Fibroblast of skin of back (primary cell): ENCODE measurements at places on chromosomes 1 and 21.
A peak's percentile ranks its signal among the peaks of the same experiment; 100 is the strongest.

DNA sequence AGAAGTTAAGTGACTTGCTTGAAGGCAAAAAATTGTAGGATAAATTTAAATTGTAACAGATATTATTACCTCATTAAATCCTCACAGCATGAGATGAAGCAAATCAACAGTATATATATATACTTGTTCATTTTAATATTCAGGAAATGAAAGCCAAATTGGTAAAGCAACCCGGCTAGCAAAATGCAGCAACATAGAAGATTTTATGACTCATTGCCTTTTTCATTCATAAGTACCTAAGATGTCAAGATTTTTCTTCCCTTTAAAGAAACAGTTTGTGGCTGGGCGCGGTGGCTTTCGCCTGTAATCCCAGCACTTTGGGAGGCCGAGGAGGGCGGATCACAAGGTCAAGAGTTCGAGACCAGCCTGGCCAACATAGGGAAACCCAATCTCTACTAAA, 190.5 kb upstream of the NRIP1 start:
- no peak for DNase-seq

DNA sequence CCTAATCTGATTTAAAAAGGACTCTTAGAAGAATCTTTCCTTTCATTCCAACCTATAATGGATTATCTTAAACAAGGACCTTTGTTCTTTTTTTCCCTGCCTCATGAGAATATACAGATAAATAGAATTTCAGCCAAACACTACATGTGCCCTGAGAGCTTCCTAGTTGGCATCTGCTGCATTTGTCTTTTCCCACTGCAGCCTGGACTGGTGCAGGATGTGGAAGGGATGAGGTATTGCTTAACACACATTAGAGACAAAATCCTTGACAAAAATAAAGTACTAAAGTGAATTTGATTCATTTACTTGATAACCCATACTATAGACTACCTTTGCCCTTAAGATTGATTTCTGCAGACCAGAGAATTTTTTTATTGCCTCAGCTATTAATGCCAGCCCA, 59.5 kb downstream of the PALMD start:
- no peak for DNase-seq

GRCh38 chr1:151145304-151146071, 943 bp downstream of the SEMA6C start:
- peak; percentile 20 for DNase-seq

GRCh38 chr1:87717157-87717670, 388.5 kb downstream of the LMO4 start:
- DNase-seq: no peak

DNA sequence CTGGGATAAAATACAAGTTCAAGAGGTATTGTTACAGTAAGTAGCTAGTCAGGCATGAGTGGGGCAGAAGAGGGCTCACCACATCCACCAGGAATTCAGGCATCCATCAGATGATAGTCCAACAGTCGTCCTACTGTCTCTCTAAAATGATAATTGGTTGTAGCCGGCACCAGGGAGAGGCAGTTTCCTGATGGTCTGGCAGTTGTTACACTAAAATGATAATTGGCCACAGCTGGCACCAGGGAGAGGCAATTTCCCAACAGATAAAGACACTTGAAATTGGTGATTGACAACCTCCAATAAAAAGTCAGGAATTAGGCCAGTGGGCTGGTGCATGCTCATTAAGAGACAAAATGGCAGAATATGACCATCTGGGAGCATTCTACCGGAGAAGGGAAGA, 545.8 kb downstream of the AMY1C start:
- DNase-seq: no peak

DNA sequence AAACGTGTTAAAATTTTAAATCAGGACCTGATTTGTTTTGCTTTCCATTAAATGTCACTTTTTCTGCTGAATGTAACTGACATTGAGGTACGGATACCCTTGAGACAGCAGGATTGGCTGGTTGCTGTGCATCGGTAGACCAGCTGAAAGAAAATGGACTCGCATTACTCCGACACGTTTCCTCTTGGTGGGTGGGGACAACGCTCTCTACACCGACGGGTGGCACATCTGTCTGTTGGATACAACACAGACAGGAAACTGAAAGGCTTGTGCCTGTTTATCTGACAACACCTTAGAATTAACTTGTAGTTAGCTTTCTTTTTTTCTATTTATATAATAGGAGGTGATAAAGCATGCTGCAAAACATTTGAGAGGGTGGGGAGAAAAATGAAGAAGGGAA, 19.4 kb downstream of the PRPF38A start:
- DNase-seq: no peak

DNA sequence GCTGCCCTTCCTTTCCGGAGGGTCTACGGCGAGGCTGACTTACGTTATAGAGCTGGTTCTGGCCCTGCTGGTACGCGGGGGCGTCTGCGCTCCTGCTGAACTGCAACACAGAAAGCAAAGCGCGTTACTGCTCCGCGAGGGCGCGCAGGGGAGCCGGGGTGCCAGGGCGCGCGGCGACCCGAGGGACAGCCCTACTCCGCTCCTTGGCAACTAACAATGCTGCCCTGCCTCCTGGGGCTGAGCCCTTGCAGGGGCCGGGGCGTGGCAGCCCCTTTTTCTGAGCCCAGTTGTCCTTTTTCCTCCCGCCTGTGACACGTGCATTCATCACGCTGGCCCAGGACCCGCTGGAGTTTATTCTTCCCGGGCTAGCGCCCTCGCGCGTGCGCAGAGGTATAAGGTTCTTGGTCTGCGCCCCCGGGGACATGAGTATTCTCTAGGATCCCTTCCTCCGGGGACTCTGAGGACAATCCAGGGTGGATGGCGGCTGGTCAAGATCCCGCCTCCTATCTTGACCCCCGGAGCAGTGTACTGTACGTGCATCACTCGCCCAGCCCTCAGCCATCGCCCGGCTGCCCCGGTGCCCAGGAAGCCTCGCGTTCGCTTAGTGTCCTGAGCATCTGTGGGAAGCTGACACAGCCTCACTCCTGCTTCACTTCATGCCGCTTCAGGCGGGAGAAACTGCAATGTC, 78.9 kb downstream of the CD247 start:
- peak; percentile 46 for DNase-seq

GRCh38 chr1:20399606-20400180, 86.3 kb downstream of the CAMK2N1 start:
- DNase-seq: no peak

DNA sequence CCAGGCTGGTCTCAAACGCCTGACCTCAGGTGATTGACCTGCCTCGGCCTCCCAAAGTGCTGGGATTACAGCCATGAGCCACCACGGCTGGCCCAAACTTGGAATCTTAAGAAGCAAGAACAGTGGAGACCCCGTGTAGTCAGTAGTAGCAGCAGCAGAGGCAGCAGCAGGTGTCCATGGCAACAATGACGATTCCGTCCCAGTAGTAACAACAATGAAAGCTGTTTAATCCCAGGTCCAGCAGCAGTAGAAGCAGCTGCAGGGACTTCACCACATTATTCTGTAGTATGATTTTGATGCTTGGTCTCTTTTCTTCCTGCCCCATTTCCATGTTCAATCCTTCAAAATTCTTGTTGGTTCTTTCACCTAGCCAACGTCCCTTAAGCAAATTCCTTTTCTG, 69.6 kb upstream of the KCTD3 start:
- no peak for DNase-seq
